ENCODE measurements at places on chromosomes 1 and 21.
A peak's percentile ranks its signal among the peaks of the same experiment; 100 is the strongest.

- DNase-seq = no peak
Observed at GRCh38 chr1:3609769-3610526, 1.4 kb downstream of the MEGF6 start.

GRCh38 chr1:203369666-203370065, 18.7 kb upstream of the FMOD start:
- DNase-seq = no peak

GRCh38 chr1:35539073-35539823, 18.0 kb downstream of the KIAA0319L start:
- peak; percentile 23 for DNase-seq

DNA sequence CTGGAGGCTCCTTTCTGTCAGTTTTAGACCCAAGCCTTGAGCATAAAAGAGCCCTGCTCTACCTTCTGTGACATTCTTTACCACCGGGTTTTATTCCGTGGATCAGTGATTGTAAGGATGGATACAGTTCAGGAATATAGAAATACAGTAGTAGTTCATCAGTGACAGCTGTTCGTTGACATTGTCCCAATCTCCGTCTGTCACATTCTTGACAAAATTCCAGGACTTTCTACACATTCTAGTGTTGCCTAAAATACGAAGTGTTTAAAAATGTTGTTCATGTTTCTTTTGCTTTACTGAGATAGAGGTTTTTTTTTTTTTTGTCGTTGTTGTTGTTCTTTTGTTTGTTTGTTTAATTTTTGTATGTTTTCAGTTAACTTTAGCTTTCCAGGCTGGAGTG, 29.9 kb downstream of the MAP10 start:
- DNase-seq = no peak

- DNase-seq = no peak
Observed at GRCh38 chr1:232484856-232485255, 145.1 kb downstream of the SIPA1L2 start.

All from umbilical cord (tissue), 2 donors.